ENCODE measurements at places on chromosomes 5 and 9. TPM values are rescaled to one million over a fixed set of nuclear protein-coding genes. Genes with fewer than 3 reads are reported as not detected.

ADAMTS6 gene
- 0.96 TPM for total RNA-seq

- DNase-seq = peak; percentile 15
Observed at GRCh38 chr9:101737705-101738565, 512 bp downstream of the GRIN3A start.

DNA sequence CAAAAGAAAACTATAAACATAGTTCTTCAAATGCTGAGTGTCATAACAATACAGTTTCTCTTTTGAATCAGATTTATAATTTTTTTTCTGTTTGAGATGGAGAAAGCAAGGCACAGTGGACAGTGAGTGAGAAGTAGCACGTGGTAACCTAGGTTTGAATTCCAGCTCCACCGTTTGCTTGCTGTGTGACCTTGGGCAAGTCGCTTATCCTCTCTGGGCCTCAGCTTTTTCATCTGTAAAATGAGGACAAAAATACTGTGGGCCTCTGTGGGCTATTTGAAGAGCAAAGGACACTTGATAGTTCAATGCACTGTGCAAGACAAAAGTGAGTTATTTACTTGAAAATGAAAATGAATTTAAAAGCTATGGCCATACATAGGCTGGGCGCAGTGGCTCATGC lies 187.7 kb upstream of the TBCA start:
- DNase-seq = no peak

GRCh38 chr9:79673614-79674013 lies 101.8 kb downstream of the TLE4 start:
- DNase-seq = no peak

GRCh38 chr5:178442405-178443257 lies 147.6 kb downstream of the COL23A1 start:
- DNase-seq = no peak

DNA sequence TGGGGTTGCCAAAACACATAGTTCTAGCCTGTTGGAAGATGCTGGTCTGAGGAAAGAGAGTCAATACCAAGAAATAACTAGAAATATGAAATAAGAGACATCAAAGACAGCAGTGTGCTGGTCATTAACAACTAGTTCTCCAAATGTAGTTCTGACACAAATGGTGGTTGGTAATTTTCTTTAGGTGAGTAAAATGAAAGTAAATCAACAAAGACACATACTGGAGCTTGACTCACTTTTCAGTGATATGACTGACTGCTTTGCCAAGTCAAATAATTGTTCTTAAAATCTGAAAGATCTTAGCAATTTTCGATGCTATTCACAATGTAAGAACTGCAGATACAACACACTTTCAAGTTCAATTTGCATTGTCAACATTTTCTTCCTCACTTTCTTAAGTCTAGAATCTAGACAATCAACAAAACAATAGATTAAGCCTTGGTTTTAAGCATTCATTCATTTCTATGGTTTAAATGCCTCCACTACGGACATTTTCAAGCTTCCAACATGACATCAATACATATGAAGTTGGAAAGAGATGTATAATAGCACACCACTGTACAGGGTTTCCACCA lies 166.8 kb upstream of the MAP3K1 start:
- DNase-seq = no peak

PCDHA9 gene
- 0.05 TPM for total RNA-seq

DNA sequence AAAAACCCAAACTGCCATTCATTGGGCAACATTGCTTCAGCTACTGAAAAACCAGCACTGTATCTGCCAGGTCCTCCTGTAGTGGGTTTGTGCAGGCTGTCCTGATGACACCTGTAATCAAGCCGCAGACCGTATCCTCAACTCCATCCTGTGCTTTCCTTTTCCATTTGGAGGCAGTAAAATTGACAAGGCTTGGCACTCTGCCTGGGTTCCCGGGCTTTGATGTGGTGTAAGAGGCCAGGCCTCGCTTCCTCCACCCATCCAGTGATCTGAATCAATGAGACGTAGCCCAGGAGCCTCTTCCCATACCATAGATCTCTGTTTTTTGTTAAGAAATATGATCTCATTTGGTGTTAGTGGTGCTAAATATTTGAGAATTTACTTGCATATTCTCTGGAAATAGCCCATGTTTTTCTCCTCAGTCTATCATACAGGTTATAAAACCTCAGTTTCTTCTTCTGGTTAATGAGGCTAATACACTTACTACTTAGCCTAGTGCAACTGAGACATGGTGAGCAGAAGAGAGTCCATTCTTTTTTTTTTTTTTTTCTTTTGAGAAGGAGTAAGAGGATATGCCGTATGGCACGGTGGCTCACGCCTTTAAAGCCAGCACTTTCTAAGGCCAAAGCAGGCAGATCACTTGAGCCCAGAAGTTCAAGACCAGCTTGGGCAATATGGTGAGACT lies 34.8 kb downstream of the LSM11 start:
- no peak for DNase-seq

- no peak for DNase-seq
Observed at GRCh38 chr5:80961376-80962281, 1.5 kb downstream of the RASGRF2 start.

GRCh38 chr5:58771796-58772195 lies 188.9 kb downstream of the RAB3C start:
- no peak for DNase-seq

ACTBL2 gene
- not detected for total RNA-seq

DNA sequence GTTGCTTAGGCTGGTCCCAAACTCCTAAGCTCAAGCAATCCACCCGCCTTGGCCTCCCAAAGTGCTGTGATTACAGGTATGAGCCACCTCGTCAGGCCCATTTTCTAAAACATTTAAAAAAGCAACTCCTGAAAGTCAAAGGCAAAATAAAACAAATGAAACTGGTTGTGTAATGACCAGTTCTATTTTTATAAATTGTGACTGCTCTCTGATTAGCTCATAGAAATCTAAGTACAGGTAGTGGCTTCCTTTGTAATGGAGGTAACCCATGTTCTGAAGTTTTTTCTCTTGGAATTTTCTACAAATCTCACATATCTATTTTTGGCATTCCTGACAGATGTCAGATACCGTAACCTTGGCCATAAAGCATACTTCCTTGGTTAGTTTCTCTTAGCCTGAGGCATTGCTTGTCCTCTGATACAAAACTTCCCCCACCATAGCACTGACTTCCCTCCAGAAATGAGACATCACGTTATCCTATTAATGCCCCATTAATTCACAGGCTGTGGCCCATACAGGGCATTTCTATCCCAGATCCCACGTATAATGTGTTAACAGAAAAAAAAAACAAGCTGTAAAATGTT lies 14.1 kb upstream of the AK3 start:
- no peak for DNase-seq

DNA sequence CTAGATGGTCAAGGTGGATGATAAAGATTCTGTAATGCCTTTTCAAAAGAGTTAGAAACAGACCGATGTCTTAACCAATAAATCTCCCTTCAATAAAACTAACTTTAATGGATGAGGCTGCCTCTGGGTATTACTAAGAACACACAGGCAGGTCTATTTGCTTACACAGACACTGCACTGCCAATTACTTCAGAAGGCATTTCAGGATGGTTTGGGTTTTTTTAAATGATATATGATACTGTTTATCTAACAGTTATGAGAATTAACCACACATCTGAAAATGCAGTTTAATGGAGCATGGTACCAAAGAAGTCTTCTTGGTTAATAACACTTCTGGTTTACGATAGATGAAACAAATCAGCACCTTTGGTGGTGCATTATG lies 367.9 kb upstream of the GRAMD2B start:
- DNase-seq = no peak

GRCh38 chr9:8715788-8716187 lies 916.2 kb upstream of the DMAC1 start:
- DNase-seq = no peak

ADAM19 gene
- 49.6 TPM for total RNA-seq

- DNase-seq = no peak
Observed at GRCh38 chr9:93592008-93592642, 15.7 kb downstream of the PHF2 start.

DNA sequence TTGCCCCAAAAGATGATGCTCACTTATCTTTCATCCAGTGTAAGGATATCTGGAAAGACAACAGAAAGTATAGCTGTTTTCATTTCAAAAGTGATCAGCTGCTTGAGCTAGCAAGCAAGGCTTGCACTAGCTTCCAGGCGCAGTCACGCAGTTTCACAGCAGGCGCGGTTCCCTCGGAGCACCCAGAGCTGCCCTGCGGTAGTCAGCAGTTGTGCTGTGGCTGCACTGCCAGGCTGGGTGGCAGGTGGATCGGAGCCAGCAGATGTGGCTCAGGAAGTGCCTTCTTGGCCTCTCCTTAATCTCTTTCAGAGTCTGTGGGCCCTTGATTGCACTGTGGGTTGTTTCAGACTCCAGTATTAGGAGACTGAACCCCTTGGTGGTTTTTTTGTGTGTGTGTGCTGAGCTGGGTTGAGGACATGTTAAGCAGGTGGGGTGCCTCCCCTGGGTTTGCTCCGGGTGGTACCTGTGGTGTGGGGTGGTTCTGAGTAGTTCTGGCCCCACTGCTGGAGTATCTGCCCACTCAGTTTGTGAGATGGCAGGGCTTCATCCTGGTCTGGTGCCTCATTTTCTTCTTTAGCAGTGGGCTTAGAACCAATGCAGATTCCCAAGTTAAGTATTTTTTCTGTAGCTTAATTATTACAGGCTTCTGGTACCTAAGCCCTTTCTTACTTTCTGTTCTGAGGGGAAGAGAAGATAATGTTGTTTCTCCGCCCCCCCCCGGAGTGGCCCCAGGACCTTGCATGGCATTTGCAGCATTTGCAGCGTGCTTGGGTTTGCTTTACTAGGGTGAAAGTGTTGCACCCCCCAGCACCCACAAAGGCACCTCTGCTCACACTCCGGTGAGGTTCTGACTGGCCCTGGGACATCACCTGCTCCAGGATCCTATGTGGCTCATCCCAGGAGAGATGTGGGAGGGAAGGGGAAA lies 16.4 kb downstream of the TENT4A start:
- no peak for DNase-seq

CDC14B gene
- 30.7 TPM for total RNA-seq

RELL2 gene
- total RNA-seq = 1.3 TPM

TMEM8B gene
- 20.7 TPM for total RNA-seq

CFAP77 gene
- total RNA-seq = 0.79 TPM

DNA sequence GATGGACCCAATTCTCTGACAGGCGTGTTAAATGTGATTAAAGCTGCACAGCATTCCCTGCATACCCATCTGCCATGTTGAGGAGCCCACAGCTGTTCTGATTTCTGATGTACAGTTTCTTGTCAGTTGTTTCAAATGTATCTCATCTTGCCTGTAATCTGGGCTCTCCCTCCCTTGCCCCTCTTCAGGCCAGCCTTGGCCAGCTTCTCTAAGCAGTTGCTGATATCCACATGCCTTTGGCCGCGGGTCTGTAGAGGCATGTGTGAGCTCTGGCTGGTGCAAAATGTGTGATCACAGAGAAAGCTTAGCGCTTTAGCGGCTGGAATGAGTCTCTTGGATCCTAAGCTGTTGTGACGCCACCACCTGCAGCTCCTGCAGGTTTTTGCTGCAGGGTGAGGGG lies 332.0 kb downstream of the MLLT3 start:
- no peak for DNase-seq

- DNase-seq = no peak
Observed at GRCh38 chr9:132591751-132592314, 9.4 kb downstream of the BARHL1 start.

STOM gene
- 154 TPM for total RNA-seq

DNA sequence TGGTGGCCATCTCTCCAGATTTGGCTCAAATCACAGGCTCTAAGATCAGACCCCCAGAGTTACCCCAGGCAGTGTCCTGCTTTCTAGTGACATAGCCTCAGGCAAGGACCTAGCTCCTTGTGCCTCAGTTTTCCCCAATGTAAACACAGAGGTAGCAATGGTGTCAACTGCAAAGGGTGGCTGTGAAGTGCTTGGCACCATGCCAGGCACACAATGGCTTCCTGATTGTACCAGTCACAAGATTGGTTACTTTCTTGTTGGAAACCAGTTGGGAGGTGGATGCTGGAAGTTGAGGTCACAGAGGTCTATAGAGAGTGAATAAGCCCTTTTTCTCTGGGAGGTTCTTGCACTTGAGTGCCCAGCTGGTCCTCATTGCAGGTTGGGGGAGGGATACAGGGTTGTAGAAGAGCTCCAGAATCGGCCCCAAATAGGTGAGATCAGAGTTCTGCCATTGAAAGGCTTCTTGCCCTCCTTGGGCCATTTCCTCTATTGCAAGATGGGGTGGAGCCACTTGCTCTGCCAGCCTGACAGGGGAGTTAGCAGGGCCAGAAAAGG lies 2.3 kb downstream of the STKLD1 start:
- DNase-seq = no peak

DNA sequence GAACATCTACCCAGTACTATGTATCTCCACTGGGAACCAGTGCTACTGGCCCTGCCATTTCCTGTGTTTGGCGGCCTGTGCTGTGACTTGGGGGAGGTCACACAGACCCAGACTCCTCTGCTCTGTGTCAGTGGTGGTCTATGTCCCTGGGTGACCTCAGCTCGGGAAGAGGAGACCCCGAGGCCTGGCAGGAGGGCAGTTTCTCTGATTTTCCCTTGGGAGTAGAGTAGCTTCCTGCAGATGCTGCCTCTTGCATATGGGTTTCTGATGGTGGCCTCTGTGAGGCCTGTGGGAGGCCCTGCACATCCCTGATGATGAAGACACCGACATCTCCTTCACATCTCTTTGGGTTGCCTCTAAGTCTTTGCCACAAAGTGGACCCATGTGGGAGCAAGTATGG lies 13.0 kb upstream of the SMIM32 start:
- no peak for DNase-seq
